Activated CD8-positive, alpha-beta T cell treated with anti-CD3 and anti-CD28 coated beads for 36 hours (primary cell): ENCODE measurements at places on chromosomes 5 and 9.
A peak's percentile ranks its signal among the peaks of the same experiment; 100 is the strongest.

DNA sequence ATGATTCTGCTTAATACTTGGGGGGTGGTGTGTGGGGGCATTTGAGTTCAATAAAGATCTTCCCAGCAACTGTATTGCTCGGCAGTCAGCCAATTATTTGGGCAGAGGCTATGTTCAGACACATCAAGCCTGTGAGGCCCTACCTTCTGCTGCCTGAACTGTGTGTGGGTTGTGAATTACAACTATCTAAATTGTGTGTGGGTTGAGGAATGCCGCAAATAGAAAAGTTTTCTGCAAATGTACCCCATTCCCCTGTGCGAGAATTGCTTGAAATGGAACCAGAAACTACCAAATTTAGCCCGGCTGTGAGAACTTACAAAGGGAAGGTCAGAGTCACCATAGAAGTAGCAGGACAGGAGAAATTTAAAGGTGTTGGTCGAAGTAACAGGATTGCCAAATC lies 360.0 kb upstream of the PIK3R1 start:
- DNase-seq: no peak

DNA sequence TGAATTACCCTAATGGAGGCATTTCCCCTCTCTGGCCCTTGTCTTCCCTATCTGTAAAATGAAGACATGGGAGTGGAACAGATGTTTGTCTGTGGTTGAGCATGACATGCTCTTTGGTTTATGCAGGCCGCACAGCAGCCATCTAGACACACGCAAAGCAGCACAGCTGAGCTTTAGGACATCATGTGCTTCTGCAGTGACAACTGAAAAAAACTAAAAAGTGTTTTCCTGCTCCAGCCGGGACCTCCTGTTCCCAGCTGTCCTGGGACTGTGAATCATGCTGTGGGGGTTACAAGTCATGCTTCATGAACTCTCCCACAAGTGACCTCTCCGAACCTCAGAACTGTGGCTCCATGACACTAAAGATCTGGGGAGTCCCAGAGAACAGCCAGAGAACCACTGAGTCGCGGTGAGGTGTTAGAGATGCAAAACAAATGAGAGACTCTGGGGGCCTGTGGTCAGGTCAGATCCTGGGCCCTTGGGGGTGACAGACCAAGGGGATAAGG lies 1.7 kb downstream of the SMIM3 start:
- peak; percentile 78 for DNase-seq

GRCh38 chr9:68742333-68742730 lies 37.3 kb downstream of the PIP5K1B start:
- no peak for DNase-seq

GRCh38 chr9:70971723-70972122 lies 149.7 kb downstream of the TRPM3 start:
- no peak for DNase-seq

- no peak for DNase-seq
These were observed 3.8 kb downstream of the RANBP17 start for GRCh38 chr5:170865622-170866021.

DNA sequence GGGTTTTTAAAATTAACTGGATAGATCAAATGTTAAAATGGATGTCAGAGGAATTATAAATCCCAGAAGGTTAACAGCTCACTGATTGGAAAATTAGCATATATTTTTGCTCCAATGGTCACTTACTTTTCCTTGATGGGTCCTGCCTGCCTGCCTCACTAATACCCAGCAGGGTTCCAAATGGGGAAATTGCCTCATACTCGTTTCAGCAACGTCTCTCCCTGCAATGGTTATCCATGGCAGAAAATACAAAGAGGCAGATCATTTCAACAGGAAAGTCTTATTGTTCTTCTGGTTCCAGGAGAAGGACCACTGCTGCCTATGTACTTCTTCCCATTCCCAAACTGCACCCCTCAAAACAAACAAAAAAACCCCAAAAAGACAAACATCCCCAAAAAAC lies 71.3 kb downstream of the ERP44 start:
- DNase-seq: no peak

DNA sequence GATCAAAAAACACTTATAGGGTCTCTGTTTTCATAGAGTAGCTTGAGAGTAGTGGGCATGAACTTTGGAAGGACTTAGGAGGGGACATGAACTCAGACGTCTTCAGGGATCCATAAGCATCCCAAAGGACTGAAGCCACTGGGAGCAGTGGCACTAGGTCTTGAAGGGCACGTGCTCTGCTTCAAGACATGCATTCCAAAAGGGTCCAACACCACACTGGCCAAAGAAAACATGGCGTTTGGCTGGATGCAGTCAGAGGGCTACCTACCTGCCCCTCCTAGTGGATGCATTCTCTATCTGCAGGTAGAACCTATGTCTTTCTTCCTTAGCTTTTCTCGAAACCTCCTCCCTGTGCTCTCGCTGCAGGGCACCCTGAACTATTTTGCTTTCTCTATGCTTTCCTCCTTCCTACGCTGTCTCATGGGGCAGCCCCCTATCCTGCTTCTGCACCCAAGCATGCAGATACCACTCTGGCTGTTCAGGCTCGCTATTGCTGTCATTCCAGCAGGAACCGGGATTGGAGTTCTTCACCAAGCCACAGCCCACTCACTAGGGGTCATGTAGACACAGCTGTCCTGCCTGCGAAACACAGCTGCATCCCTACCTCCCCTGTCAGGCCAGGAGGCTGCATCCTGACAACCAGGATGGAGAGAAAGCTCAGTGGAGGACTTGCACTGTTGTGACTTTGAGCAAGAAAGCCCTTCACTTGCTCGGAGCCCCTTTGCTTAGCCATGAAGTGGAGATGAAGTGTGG lies 11.9 kb downstream of the FAM240B start:
- no peak for DNase-seq

DNA sequence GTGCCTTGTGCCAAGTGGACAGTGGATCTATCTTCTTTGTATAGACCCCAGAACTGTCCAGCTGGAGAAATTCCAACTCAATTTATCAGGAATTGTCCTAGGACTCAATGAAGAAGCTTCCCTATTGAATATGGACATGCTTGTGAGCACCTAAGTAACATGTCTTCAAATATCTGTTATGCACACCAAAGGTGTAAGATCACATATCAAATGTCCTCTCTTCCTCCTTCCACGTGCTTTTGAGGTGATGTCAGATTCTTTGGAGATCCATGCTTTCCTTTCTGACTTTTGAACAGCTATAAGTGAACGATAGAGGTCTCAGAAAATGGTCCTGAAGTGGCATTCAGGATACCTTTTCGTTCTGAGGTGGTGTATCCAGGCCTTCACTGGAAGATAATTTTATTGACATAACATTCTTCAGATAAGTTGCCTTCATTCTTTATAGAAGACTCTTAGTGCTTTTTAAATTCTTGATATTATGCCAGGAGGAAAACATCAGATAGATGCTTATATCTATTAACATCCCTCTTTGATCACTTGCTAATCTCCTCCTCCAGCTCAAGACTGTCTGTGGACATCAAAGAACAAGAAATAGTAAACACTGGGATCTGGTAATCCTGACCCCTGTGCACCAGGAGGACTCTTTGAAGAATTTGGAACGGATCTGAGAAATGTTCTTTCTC lies 246.4 kb downstream of the SMARCA2 start:
- DNase-seq: no peak

GRCh38 chr9:36316611-36317317 lies 58.5 kb upstream of the GNE start:
- no peak for DNase-seq

DNA sequence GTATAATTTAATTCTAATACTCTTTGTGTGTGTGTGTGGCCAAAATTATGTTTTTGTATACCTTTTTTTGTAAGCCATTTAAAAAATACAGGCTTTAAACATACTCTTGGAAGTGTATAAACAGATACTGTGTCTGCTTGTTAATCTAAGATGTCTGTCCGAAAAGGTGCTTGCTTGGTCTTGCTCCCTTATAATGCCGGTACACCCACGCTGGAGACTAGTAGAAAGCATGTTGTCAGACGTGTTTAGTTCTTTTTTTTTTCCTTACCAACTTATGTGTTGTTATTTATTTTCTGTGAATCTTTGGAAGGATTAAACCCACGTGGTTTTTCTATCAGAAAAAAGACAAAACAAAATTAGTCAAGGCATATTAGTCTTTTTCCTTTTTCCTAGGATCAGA lies 9.5 kb downstream of the GAPVD1 start:
- DNase-seq: no peak

DNA sequence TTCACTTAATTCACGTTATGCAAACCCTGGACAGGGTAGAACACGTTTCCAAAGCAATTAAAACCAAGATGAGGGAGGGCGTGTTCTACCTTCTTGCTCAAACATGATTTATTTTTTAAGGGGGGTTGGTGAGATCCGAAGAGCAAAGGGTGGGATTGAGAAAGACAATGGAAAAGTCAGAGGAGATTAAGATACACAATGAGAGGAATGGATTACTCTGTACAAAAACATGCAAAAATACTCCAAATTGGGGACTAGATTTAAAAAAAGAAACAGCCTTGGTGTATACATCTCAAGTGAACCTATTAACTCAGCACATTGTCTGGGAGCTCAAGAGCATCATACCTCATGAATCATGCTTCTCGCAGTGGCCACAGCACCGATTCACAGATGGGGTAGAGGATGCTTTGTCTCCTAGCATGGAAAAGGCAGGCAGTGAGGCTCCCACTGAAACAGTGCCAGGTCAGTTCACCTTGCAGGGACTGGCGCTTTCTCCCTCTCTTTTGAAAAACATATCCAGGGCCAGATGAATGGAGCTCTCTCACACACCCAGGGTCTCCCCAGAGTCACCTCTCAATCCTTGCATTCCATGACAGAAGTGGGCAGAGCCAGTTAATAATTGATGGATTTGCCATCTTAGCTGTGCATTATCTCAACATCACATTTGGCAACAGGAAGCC lies 459.7 kb downstream of the BNC2 start:
- no peak for DNase-seq

DNA sequence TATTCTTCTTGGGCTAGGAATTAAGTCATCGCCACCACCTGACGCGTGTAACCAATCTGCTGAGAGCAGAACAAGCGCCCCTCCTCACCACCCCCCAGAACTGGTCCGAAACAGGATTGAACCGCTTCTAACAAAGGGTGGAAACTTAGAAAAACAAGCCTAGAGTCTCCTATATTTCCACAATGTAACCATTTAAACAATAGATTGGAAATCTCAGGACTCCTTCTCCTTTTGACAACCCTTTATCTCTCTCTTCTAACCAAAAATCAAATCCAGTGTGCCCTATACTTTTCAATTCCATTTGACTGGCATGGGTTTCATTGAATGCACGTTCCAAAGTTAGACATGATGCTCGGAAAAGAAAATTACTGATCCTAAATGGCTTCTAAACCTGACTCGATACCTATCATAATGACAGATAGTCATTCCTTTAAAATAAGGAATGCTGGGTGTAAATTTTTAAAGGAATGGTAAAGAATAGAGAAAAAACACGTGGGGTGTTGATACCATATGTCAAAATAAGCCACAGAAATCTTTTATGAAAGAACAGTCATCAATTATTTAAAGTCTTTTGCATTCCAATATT lies 1.2 kb downstream of the ARRDC3 start:
- DNase-seq: peak; percentile 93

GRCh38 chr9:133754187-133754586 lies 16.0 kb upstream of the SARDH start:
- no peak for DNase-seq

- DNase-seq: peak; percentile 41
These were observed 29.7 kb downstream of the MEGF10 start for GRCh38 chr5:127320032-127320965.

- DNase-seq: peak; percentile 85
These were observed 5.8 kb upstream of the TRIM41 start for GRCh38 chr5:181217111-181217802.

DNA sequence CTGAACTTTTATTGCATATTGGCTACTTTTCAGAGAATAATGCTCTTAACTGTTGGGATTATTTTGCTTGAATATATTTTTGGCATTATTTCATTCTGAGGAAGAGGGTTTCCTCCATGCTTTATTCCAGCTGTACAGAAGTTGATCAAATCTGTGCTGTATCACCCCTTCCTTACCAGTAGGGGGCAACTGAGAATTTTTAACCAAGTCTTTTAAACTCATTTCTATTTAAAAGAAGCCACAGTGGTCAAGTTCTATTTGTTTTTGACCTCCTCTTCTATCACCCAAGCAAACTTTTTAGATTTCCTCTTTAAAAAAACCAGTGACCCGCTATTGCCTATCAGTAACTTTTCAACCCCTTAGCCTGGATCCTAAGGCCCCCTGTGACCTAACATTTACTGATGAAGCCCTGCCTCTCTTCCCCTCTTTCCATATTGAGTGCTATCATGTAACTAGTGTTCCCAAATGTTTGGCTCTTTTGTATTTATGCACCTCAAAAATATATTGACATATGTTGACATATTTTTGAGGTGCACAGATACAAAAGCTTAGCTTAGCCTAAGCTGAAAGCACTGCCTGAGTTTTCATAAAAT lies 80.6 kb downstream of the FBXO4 start:
- no peak for DNase-seq

GRCh38 chr5:68898951-68899471 lies 194.8 kb upstream of the SLC30A5 start:
- no peak for DNase-seq

GRCh38 chr5:102996011-102996575 lies 123.8 kb downstream of the GIN1 start:
- DNase-seq: no peak

DNA sequence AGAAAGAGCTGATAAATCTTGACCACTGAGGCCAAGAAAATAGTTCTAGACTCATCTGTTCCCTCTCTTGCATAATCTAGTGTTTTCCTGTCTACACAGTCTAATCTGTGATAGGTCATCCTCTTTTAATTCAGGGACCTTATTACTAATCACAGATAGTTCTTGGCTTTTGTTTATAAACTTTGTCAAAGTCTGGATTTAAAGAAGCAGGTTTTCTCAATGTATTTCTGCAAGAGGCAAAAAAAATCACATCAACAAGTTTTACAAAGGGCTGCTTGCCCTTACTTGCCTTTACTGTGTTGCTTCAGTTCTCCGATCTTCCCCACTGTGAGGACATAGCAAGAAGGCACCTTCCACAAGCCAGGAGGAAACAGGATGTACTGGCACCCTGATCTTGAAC lies 43.9 kb upstream of the MTAP start:
- DNase-seq: no peak

- no peak for DNase-seq
These were observed 724 bp downstream of the NDUFS6 start for GRCh38 chr5:1801967-1802295.

DNA sequence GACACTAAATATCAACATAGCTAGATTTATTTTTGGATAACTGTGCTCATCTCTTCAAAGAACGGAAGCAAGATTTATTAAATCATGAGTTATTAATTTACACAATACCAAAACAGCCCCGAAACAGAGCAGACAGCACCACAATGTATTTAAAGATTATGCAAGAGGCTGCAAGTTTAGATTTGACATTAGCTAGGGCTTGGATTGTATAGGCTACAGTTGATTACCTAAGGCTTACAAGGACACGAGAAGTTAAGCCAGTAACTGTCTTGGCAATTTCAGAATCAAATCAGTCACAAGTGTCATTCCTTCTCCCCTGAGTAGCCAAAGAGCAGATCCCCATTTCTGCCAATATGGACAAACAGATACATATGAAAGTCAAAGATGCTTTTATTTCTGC lies 152.6 kb downstream of the MED27 start:
- DNase-seq: no peak
